NCI-H1092 (cell line): ENCODE measurements at places on chromosomes 2 and 18.

- no peak for DNase-seq
Measured at GRCh38 chr2:221958224-221958623, 340.6 kb downstream of the PAX3 start.

GRCh38 chr2:9230881-9231280 lies 24.3 kb downstream of the ASAP2 start:
- DNase-seq, result no peak

DNA sequence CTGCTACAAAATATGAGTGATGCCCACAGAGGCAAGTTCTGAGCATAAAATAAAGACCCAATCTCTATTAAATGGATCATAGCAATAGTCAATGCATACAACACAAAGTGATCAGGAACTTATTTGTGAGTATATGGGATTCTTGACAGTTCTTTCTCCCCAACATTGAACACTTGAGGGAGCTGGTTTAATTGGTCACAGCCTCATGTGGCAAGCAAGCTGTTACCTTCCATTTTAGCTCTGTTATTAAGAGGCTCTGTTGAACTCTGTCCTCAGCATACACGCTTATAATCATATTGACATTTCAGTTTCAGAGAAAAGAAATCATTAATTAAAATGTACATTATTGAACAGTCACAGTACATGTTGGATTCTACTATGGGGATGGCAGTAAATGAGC lies 37.6 kb upstream of the PAX3 start:
- DNase-seq, result no peak

- no peak for DNase-seq
Measured at GRCh38 chr2:128347171-128347558, 28.5 kb upstream of the HS6ST1 start.

DNA sequence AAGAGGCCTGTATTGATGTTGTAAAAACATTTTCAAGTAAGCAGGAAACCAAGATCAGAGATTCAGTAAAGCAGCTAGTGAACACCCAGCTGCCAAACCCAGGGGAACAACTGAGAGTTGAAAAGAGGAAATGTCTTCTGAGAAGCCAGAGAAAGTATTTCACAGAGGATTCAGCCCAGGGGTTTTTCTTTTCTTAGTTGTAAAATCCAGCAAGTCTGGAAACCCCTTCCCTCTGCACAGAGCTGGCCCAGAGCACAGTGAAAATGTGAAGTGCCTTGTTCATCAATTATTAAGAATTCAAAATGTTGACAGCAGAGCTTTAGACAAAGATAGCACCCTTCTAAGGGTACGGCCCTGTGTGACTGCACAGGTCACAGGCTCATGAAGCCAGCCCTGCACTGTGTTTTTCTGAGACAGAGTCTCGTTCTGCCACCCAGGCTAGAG lies 28.4 kb downstream of the AFF3 start:
- no peak for DNase-seq

- DNase-seq, result no peak
Measured at GRCh38 chr18:11089931-11090715, 59.2 kb downstream of the PIEZO2 start.

- DNase-seq, result peak; percentile 62
Measured at GRCh38 chr2:208142240-208142924, 3.6 kb downstream of the CRYGB start.

DNA sequence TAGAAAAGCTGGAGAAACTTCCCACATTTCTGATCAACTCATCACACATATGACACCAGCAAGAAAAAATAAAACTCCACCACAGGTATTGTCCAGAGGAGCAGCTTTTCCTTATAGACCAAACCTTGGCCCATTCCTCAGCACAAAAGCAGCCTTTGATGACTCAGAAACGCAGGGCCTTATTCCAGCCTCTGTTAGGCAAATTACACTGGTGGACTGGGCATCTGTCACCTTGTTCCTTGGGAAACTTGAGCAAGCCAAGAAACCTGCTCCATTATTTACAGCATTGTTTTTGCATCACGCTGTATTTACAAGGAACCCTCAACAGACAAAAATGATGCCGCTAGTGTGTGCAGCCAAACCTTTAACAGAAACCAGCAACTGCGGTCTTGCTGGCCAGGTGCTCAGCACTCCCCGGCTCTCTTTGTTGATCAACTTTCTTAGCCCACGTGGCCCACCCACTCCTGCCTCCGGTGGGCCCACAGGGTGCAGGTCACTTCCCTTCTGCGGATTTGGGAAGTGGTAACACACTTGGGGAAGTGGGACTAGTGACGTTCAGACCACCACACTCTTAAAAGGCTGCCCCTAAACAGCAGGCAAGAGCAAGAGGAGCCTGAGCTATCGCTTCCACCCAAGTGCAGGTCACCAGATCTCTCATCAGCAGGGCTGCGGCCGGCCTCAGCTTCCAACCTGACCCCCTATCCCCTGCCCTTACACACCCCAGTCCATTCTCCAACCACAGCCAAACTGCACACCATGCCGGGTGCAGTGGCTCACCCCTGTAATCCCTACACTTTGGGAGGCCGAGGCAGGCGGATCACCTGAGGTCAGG lies 1.5 kb downstream of the AP1S3 start:
- no peak for DNase-seq

DNA sequence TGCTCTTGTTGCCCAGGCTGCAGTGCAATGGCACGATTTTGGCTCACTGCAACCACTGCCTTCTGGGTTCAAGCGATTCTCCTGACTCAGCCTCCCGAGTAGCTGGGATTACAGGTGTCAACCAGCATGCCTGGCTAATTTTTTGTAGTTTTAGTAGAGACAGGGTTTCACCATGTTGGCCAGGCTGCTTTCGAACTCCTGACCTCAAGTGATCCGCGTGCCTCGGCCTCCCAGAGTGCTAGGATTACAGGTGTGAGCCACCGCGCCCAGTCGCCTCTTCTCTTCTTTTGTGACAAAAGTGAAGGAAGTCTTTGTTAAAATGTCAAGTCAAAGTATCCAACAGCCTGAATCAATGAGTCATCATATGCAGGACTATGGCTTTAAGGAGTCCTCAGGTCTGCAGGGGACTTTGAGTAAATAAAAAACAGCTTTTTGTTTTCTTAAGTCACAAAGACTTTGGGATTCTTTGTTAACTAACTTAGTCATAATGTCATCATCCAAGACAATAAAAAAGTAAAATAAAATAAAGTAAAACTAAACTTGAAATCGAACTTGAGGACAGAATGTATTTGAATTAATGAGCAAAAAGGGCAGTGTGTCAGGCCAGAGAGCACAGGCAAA lies 1153.2 kb downstream of the SUCLG1 start:
- DNase-seq, result no peak

DNA sequence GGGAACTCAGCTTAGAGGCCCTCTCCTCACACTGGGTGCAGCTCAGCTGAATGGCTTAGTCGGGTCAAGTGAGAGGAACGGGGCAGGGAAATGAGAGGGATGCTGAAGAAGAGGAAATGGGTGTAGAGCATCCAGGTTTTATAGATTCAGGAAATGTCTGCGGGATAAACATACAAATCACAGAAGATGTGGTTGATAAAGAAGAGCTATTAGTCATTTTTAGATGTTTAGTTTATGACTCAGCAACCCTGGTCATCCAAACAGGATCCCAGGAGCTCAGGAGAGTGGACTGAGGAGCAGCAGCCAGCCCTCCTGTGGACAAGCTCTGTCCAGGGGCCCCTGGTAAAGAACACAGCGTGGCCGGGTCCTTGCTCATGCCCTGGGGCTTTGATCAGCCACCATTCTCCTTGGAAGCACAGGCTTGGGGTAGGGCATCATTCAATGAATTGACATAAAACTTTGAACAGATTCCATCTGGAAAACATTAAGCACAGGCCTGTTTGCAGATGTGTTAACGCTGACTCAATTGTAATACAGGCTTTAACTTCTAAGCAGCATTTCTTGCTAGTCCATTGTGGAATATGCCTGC lies 83.0 kb downstream of the NPAS2 start:
- DNase-seq, result no peak

GRCh38 chr2:233838726-233839446 lies 15.4 kb downstream of the HJURP start:
- DNase-seq, result no peak

DNA sequence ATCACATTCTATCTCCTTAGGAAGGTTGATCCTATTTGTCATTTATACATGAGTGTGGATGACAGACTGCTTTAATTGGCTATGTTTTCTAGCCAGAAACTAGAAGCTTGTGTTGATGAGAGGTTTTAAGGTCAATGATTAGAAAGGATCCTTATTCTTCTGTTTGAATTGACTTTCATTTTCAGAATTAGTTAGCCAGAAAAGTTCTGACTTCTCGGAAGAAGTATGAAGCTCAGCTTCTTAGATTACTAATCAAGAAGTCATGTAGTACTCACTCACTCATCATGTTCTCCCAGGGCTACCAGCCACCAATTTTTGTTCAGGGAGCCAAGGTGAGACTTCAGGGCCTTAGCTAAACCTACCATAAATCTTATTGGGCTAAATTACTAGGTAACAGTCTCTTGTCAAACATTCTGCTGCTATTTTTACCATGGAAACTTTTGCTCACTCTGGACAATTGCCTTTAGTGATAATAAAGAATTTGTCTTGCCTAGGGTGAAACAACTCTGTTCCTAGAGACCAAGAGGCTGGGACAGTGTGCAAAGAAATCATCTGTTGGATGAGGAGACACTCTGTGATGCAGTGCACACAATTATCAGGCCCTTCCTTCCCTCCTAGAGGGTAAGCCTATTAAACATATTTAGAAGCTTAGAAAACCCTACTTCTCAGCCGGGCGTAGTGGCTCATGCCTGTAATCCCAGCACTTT lies 111.6 kb upstream of the DNMT3A start:
- DNase-seq, result no peak

GRCh38 chr2:113390124-113390849 lies 47.2 kb upstream of the ZNG1B start:
- DNase-seq, result no peak

DNA sequence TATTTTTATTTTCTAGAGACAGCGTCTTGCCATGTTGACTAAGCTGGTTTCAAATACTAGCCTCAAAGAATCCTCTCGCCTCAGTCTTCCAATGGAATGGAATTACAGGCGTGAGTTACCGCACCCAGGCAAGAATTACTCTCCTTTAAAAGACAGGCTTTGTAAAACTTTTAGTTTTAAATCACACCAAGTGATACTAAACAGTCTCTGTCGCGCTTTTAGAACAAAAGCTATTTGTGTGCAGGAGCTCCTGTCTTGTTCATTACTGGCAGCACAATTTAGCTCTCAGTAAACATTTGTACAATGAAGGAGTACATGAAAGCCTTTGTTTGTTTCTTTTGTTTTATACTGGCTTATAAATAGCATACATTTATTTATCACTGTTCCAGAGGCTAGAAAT lies 1719.2 kb upstream of the PIK3C3 start:
- no peak for DNase-seq

- DNase-seq, result no peak
Measured at GRCh38 chr18:42636309-42636708, 479.2 kb downstream of the RIT2 start.

- DNase-seq, result no peak
Measured at GRCh38 chr2:58204195-58204959, 36.7 kb downstream of the FANCL start.

GRCh38 chr2:100730290-100730868 lies 89.6 kb upstream of the NPAS2 start:
- DNase-seq, result no peak

GRCh38 chr2:240401781-240402551 lies 33.5 kb upstream of the GPC1 start:
- DNase-seq, result no peak

GRCh38 chr2:178397002-178397605 lies 53.9 kb downstream of the PRKRA start:
- no peak for DNase-seq

- DNase-seq, result no peak
Measured at GRCh38 chr2:134621939-134622705, 96.7 kb downstream of the TMEM163 start.

DNA sequence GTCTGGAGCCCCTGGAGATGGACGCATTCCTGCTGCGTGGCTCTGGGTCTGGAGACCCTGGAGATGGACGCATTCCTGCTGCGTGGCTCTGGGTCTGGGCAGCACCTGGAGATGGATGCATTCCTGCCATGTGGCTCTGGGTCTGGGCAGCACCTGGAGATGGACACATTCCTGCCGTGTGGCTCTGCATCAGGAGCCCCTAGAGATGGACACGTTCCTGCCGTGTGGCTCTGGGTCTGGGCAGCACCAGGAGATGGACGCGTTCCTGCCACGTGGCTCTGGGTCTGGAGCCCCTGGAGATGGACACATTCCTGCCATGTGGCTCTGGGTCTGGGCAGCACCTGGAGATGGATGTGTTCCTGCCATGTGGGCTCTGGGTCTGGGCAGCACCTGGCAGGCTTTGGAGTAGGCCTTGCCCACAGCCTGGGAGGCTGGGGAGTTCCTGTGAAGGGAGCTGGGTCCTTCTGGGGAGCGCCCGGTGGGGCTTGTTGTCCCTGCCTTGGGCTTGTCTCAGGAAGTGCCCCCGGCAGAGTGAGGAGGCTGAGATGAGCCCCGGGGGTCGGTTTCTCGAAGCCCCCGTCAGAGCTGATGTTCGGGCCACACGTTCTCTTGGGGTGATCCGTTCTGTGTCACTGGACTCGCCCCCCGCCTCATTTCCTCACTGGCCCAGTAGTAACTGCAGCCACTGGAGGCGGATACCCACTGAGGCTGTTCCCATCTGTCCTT lies 41.0 kb downstream of the SH3BP4 start:
- DNase-seq, result no peak

- no peak for DNase-seq
Measured at GRCh38 chr2:170823898-170824215, 7.2 kb downstream of the GAD1 start.

DNA sequence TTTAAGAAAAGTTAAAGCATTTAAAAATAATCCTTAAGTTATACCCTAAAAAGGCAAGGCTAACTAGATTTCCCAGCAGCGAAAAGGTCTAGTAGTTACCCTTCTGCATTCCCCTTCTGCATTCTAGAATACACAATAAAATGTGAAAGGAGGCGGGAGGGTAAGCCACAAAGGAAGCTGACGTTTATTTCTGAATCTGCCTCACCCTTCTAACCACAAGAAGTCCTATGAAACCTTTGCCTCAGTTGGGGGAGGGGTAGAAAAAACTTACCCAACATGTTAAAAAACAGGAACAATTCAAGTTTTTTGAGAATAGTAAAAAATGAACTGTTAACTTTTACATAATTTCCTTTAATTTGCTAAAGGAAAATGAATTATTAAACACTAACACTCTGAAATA lies 11.3 kb downstream of the STK17B start:
- no peak for DNase-seq

DNA sequence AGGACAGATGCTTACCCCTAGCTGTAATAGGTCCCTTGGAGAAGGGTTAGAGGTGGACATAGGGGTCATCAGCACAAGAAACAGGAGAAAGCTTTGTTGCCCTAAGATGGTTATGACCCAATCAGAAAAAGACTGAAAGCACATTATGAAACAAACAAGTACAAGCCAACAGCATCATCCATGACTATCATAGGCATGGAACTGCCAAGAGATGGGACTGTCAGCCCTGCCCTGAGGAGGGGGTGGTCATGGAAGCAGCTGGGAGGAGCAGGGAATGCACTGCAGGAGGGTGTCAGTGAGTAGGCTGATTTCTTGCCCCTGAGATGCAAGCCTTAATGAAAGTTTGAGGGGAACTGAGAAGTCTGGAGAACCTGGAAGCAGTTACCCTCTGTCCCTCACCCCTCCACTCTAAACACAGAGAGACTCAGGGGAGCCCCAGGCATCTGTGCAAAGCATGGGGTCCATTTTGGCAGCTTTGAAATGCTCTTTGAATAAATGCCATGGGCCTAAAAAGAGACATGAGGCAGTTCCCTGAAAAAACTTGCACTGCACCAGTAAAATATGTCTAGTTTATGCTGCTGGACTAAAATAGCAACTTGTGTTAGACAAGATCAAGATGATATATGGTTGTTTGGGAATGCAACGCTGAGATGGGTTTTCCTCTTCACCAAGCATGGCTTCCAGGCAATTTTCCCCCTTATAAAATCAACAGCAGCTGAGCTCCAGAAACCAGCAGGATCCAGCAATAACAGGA lies 122.7 kb upstream of the ZFP36L2 start:
- no peak for DNase-seq
